Effector memory CD4-positive, alpha-beta T cell (primary cell): ENCODE measurements at places on chromosomes 6 and 20.

GRCh38 chr6:107786709-107787588 lies 37.2 kb downstream of the SCML4 start:
- no peak for DNase-seq

DNA sequence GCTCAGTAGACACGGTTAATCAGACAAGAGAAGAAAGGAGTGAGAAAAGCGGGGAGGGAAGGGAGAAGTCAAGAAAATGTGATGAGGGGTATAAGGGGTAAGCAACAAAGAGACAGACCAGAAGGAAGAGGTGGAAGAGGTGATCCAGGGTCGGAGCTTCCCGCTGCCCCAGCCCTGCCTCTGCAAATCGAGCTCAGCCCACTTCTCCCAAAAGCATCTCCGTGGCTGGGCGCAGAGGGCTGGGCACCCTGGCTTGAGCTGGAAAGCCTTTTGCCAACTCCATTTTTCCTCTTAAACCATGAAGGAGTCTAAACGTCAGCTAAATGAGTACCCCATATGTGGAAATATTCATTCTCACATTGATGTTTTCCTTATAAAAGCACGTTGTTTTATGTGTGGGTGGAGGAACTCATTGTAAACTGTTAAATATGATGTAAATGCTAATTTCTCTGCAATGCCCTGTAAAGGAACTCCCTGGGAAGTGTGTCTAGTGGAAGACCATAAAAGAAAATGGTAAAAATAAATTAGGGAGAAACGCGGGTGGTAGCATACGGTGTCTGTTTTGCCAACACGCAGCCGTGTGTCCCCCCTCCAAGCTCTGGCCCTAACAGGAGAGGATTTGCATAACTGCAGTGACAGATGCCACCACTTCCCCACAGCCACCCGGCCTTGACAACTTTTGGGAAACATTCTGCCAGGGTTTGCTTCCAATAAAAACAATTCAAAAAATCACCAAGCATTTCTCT lies 55.2 kb upstream of the MAFB start:
- no peak for DNase-seq

- DNase-seq: no peak
These were observed 90.9 kb upstream of the MLIP start for GRCh38 chr6:54020334-54020733.

DNA sequence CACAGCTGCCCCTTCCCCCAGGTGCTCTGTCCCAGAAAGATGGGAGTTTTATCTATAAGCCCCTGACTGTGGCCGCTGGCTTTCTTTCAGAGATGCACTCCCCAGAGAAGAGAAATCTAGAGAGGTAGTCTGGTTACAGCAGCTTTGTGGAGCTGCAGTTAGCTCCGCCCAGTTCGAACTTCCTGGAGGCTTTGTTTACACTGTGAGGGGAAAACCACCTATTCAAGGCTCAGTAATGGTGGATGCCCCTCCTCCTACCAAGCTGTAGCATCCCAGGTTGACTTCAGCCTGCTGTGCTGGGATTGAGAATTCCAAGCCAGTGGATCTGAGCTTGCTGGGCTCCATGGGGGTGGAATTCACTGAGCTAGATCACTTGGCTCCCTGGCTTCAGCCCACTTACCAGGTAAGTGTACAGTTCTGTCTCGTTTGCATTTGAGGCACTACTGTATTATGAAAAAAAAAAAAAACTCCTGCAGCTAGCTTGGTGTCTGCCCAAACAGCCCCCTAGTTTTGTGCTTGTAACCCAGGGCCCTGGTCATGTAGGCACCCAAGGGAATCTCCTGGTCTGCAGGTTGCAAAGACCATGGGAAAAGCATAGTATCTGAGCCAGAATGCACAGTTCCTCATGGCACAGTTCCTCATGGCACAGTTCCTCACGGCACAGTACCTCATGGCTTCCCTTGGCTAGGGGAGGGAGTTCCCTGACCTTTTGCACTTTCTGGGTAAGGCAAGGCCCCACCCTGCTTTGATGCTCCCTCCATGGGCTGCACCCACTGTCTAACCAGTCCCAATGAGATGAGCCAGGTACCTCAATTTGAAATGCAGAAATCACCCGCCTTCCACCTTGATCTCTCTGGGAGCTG lies 275.0 kb downstream of the CENPW start:
- DNase-seq: no peak

- DNase-seq: no peak
These were observed 34.7 kb upstream of the LAMA4 start for GRCh38 chr6:112289038-112289566.

DNA sequence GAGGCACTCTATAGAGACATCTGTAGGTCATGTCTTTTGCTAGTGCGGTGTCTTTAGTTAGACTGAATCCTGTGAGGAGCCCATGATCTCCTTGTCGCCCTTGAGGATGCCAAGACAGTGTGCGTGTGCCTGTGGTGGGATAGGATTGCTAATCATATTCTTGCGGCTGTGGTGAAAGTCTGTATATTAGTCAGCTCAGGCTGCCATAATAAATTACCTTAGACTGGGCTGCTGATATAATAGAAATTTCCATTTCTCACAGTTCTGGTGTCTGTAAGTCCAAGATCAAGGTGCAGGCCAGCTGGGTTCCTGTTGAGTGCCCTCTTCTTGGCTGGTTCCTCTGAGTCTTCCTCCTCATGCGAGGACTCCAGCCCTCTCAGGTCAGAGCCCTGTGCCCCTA lies 141.2 kb downstream of the JARID2 start:
- DNase-seq: no peak
